ENCODE measurements at places on chromosomes 3 and 15. TPM values are rescaled to one million over a fixed set of nuclear protein-coding genes. Genes with fewer than 3 reads are reported as not detected.

LRRN1 gene
- 0.17 TPM for total RNA-seq

LRRIQ4 gene
- not detected for total RNA-seq

ARNT2 gene
- 8.4 TPM for total RNA-seq

GUCA1C gene
- not detected for total RNA-seq

NRROS gene
- under 0.01 TPM for total RNA-seq

NR1I2 gene
- total RNA-seq = under 0.01 TPM

SPSB4 gene
- not detected for total RNA-seq

TEX9 gene
- total RNA-seq = 1.0 TPM

SUSD5 gene
- 6.2 TPM for total RNA-seq

LIPC gene
- total RNA-seq = 0.17 TPM

MESP2 gene
- total RNA-seq = 1.3 TPM

MAP6D1 gene
- total RNA-seq = 3.2 TPM

SLC38A3 gene
- not detected for total RNA-seq

SIDT1 gene
- not detected for total RNA-seq

TRH gene
- not detected for total RNA-seq

FYTTD1 gene
- 22.0 TPM for total RNA-seq

HGD gene
- not detected for total RNA-seq

STXBP5L gene
- total RNA-seq = not detected

BLM gene
- 8.4 TPM for total RNA-seq

BHLHE40 gene
- total RNA-seq = 13.6 TPM

KLHL6 gene
- total RNA-seq = not detected

FRMD5 gene
- 0.84 TPM for total RNA-seq

GOLGA8R gene
- 0.30 TPM for total RNA-seq

NIT2 gene
- total RNA-seq = 15.8 TPM

IGF2BP2 gene
- 67.6 TPM for total RNA-seq

AHSG gene
- total RNA-seq = not detected

SETD2 gene
- total RNA-seq = 13.8 TPM

CYP1A2 gene
- total RNA-seq = not detected

XIRP1 gene
- not detected for total RNA-seq

GOLGA8O gene
- not detected for total RNA-seq

MEIS2 gene
- total RNA-seq = 25.4 TPM

ZKSCAN7 gene
- 5.2 TPM for total RNA-seq

ITGA11 gene
- 1.0 TPM for total RNA-seq

ZBTB11 gene
- 10.1 TPM for total RNA-seq

NR2E3 gene
- total RNA-seq = not detected

GP9 gene
- not detected for total RNA-seq

CFAP44 gene
- total RNA-seq = 0.17 TPM

RASA2 gene
- 3.4 TPM for total RNA-seq

C3orf85 gene
- not detected for total RNA-seq

ZNF662 gene
- total RNA-seq = 1.0 TPM

ZPLD1 gene
- not detected for total RNA-seq

CCDC54 gene
- not detected for total RNA-seq

MME gene
- 154 TPM for total RNA-seq

Measured in bronchus fibroblast of lung (primary cell).